ENCODE measurements at places on chromosomes 6 and 20.

- DNase-seq = peak; percentile 82
Measured at GRCh38 chr6:170438402-170438753, 114.7 kb downstream of the PSMB1 start.

GRCh38 chr20:8981482-8981881, 87.4 kb upstream of the PLCB4 start:
- no peak for DNase-seq

DNA sequence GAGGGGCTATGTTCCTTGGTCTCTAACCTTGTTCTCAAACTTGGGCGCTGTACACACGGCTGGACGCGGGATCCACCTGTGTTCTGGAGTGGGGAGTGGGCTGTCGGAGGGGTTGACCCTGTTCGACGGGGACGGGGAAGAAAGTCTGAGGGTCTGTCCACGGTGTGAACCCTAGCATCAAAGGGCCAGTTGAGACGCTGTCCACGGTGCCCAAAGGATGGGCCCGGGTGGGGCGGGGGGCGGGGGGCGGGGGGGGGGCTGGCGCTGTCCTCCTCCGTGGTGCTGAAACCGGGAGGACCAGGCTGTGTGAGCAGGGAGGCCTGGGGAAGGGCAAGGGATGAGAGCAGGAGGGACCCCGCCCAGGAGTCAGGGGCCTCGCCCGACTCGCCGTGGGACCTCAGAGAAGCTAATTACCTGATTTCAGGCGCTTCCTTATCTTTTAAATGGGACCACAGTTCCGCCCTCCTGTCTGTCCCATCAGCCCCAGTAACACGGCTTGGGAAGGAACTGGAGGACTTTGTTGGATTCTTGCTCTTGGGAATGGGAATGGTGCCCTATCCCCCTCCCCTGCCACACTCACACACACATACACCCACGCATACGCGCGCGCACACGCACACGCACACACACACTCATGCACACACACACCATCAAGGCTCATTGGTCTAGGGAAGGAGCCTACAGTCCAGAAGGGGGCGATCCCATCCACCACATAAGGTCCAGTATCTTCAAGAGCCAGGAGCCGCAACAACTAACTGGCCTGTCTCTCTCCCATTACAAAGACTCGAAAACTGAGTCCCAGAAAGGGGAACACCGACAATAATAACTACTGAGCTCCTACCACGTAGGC, 1.0 kb upstream of the VSTM2L start:
- DNase-seq = peak; percentile 83

- DNase-seq = no peak
Measured at GRCh38 chr20:63130658-63131577, 85.0 kb downstream of the YTHDF1 start.

DNA sequence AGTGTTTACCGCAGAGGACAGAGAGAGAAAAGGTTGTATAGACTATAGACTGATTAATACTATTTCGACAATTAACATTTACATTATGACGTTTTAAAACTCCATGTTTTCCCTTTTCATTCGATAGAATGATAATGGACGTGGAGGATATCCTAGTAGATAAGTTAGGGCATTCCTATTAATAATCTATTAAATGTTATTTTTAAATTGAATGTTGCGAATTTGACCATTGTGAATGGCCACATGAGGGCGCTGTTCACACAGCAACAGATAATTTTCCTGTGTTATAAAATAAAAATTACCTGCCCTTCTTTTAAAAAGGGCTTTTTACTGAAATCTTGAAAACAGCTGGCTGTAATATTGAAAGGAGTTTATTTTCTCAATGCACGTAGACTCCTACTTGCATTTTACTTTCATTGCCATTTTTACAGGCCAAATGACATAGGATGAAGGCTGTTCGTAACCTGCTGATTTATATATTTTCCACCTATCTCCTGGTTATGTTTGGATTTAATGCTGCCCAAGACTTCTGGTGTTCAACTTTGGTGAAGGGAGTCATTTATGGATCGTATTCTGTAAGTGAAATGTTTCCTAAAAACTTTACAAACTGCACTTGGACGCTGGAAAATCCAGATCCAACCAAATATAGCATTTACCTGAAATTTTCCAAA, 3.3 kb downstream of the ADGRB3 start:
- peak; percentile 30 for DNase-seq

DNA sequence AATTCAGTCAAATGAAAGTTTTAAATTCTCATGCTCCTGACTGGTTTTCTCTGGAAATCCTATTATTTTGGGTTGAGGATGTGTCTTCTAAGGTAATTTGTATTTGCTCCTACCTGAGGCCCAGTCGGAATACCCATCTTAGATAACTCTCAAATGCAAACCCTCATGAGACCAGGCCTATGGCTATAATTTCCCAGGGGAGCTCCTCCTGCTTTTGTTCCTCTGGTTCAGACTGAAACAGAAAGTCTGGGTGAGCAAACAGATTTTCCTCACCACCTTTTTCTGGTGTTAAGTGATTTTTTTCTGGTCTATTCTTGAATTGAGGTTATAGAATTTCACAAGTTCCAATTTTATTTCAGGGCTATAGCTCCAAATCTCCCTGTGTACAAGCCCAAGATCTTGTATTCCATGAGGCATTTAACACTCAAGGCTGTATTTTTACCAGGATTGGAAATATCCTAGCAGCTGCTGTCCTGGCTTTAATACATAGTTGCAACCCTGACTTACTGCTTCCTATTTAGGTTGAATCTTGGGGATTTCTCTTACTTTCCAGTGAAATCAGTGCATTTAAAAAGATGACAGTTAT, 169.1 kb upstream of the PTCHD4 start:
- no peak for DNase-seq

DNA sequence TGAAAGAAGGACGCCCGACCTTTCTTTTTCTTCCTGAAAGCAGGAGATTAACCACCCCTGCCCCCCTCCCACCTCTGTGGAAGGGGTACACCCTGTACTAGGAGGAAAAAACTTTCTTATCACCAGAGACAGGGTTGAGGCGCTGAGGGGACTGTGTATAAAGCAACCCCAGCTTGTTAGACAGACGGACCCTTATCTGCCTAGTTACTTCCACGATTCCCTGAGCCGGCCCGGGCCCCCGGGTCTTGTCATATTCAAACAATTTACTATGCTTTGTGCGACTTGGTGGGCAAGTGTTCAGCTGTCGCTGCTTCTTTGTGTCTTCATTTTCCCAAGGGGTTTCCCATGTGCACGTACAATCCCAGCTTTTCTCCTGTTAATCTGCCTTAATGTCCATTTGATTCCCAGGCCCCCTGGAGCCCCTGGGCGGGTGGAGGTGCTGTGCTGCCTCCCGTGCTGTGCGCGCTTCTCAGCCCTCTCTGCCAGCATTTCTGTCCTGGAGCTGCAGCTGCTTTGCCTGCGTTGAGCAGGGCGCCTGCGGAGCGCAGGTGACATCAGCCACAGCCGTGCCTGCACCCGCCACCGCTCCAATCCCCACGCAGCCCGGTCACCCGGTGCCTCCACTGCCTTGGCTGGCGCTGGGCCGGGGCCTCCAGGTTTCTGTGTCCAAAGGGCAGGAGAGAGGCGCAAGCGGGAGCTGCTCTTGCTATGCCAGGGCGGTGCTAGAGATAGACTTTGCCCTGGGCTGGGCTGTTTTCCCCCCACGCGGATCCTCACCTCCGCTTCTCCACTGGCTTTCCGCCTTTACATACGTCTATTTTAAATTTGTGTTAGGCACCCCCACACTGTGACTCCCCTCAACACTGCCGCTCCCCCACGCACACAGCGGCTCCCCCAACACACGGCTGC, 96.2 kb downstream of the TTLL2 start:
- no peak for DNase-seq

GRCh38 chr6:79597155-79597554, 34.0 kb upstream of the SH3BGRL2 start:
- no peak for DNase-seq

DNA sequence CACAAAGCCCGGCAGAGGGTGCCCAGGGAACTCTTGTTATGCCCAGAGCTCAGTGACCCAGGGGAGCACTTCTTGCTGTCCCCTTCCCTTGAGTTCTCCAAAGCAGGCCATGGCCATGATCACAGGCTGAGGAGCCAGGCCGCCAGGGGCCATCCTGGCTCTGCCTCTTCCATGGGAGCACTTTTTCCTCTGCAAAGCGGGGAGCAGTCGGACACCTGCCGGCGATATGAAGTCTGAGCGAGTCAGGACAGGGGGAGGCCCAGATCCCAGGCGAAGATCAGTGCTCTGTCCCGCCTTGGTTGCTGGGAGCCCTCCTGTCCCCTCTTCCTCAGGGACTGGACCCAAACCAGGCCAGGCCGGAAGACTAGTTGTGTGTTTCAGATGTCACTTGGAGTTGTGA, 67.9 kb downstream of the TCP11 start:
- no peak for DNase-seq

DNA sequence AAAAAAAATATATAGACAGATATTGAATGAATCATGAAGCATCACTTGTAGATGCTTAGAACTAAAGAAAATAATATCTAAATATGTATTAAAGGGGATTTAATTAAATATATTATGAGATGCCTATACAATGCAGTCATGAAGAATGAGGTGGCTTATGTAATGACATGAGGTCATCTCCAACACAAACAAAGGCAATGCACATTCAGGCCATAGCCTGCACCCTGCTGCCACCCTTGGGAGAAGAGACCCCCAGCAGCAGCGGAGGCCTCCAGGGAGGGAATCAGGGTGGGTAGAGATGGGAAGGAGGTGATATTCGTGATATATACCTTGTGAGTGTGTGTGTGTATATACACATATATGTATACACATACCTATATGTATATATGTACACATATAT, 26.4 kb upstream of the SSTR4 start:
- no peak for DNase-seq

- no peak for DNase-seq
Measured at GRCh38 chr6:157151989-157152388, 171.3 kb downstream of the TMEM242 start.

DNA sequence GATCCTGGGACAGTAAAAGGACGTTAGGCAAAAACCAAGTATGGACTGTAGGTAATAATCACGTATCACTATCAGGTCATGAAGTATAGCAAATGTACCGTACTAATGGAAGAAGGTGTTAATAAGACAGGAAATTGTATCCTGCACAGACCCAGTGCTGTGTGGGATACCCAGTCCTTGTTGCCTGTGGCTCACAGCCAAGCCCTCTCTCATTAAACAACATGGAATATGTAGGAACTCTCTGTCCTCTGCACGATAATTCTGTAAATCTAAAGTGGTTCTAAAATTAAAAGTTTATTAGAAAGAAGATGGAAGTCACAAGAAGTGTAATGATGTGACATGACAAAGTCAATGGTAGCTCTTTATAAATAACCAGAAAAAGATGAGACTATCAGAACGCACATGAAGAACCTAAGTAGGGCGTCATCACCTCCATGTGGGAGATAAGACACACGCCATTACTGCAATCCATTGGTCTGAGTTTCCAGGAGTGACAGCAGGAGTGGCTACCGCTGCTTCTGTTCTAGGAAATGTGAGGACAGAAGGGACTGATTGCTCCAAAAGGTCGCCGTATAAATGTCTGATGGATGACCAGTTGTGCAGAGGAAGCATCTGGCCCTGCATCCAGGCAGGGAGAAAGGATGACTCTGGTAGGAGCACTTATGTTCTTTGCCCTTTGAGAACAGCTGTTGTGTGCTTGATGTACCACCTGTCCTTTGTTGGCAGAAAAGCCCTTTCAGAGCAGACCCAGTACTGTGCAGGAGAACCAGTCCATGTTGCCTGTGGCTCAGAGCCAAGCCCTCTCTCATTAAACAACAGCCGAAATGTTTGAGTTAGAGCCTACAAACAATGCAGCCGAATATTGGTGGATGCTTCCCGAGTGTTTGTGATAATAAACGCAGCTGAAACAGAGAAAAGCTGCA, 125.6 kb downstream of the FIG4 start:
- no peak for DNase-seq

DNA sequence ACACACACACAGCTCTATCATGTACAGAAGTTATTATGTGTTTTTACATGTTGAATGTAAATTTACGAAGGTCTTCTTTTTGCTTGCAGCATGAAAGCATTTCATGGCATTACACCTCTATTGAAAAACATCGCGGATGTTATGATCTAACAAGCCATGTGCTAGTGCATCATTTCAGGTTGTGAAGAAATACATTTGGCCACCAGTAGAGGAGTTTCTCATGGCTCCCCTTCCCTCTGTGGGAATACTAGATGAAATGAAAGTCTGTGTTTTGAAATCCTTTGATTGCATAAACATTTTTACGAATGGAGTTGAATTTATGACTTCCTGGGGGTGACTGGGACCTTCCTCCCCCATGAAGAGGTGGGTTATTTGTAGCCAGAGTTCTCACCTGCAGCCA, 17.7 kb downstream of the MAS1 start:
- no peak for DNase-seq

GRCh38 chr20:44733341-44734069, 12.2 kb upstream of the KCNK15 start:
- peak; percentile 74 for DNase-seq

DNA sequence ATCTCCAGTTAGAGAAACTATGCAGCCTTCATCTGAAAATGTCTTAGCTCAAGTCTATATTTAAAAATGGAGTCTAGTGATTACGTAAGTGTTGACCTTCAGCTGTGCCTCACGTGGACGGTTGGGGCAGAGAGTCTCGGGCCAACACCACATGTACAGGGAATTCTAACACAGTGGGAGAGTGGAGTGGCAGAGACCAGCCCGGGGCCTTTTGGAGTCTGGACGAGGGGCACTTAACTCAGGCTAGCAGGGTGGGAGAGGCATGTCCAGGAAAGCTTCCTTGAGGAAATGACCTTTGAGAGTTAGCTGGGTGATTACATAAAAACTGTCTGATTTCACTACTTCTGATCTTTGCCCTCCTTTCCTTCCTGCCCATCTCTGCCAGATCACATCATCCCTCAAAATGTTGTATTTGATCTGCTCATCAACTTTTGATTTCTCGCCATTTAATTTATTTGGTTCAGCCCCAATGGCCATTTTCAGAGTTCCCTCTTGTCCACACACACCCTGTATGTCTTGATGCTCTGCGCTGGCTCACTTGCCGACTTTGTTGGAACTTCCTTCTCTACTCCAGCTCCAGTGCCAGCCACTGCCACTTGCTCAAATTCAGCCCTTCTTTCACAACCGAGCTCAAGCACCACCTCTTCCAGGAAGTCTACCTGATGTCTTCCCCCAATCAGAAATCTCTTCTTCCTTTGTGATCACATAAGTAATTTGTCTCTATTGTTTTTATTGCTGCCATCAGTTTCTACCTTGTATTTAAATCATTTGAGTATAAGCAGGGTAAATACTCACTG, 2.6 kb downstream of the ARMC2 start:
- DNase-seq = no peak

GRCh38 chr6:130996635-130997034, 66.4 kb downstream of the EPB41L2 start:
- no peak for DNase-seq

DNA sequence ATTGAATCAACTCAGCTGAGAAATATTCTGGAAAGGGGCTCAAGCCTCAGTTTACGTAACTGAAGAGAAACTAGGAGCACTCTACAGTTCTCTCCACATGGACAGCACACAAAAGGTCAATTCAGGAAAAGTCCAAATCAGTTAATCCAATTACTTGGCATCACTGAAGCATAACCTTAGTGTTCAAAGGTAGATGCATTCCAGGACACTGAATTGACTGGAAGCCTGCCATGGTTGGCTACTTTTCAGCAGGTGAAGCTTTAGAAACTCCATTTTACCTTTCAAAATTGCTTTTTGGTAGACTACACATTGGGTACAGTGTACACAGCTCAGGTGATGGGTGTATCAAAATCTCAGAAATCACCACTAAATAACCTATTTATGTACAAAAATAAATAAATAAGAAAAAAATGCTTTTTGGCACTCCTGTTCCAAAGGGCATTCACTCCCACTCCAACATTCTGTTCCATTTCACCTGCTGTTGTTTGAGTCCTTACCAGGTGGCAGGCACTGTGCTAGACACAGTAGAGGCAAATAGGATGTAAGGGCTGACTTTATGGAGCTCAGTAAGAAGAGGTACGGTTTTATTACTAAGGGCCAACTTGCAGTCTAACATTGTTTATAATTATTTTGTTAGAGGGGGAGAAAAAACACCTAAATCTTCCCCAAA, 153.4 kb downstream of the FAXC start:
- no peak for DNase-seq

Data from GM10248 (cell line).